SK-MEL-5 (cell line): ENCODE measurements at places on chromosomes 7 and 10.

- DNase-seq: no peak
Observed at GRCh38 chr10:124747745-124748144, 3.6 kb upstream of the FAM53B start.

DNA sequence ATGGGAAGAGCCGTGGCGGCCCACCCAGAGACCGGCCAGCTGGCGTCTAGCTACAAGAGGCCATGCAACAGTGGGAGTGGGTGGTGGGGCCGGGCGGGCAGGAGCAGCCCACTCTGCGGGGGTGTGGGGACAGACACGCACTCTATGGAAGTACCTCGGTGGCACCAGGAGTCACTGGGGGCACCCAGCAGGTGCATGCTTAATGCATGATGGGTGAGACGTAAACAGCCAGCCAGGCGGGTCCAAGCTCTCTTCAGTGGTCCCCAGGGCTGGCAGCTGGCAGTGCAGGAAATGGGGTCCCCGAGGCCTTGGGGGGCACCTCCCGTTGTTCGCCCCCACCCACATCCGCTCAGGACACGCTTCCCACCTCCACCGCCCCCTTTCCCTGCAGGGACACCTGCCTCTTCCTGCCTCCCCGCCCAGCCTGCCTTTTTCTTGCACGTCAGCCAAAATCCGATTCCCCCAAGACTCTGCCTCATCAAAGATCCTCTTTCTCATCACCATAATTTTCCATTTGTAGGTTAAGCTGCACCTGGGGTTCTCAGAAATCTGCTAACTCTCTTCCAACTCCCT, 22.6 kb upstream of the PSMG3 start:
- DNase-seq: no peak

DNA sequence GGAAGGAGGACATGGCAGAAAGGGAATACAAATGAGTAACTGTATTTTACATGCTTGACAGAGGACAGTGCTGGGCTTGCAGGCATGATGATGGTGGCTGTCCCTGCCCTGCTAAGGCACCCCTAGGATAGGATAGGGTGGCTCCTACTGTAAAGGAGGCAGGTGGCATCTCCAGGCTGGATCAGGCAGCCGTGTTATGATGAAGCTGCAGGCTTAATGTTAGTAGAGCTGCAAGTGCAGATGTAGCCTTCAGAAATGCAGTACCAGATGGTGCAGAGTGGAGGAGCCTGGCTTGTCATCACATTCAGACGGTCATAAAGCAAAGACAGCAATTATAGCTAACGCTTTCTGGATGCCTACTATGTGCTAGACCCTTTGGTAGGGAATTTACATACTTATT, 287.9 kb upstream of the PODXL start:
- DNase-seq: no peak

- DNase-seq: no peak
Observed at GRCh38 chr10:103111918-103112877, 80.9 kb downstream of the NT5C2 start.

DNA sequence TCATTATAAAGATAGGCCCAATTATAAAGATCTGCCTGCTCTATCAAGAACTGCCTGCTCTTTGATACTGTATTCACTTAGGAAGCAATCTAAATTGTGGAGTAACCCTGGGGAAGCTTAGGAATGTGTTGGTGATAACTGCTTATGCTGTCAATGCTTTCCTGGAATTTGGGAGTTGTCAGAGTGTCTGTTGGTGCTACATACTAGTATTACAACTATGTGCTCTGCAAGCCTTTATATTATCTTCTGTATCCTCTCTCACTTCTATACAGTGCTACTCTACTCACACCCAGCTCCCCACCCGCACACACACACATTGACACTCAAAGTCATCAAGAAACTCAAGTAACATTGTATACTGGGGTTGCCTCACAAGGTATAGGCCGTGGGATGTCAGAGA, 6.1 kb downstream of the ZNF277 start:
- DNase-seq: no peak

DNA sequence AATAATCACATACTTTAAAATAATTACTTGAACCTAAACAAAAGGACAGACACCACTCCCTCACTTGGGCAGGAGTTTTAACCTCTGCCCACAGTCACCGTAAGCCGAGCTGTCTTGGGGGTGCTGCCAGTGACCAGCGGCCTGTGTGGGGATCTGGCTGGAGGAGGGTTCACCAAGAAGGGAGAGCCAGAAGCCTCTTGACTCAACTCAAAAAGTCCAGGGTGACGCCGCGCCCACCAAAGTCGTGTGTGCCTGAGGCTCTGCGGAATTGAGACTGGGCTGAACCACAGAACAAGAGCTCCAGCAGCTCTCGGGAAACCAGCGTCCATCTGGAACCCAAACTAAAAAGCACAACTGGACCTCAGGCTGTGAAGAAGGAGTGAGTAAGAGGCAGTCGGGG, 35.8 kb downstream of the ZFAND2A start:
- DNase-seq: no peak

GRCh38 chr10:123645615-123646014, 20.5 kb upstream of the GPR26 start:
- no peak for DNase-seq
